ENCODE measurements at places on chromosomes 2 and 18.

GRCh38 chr2:109601783-109602182 lies 12.0 kb downstream of the SEPTIN10 start:
- DNase-seq: no peak

DNA sequence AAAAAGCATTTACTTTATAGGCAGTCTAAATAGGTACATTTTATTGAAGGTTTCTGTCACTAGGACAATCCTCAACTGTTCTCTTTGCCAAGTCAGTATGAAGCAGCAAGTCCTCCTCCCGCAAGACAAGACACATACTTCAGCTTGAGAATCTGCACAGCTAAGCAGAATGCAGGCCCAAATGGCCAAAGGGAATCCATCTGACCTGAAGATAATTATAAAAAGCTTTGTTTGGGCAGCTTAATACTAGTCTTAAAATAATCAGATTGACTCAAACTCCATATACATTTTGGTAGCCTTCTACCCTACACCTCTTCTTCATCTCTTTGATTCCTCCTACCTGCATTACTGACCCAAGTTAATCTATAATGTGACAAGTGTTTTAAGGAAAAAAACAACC lies 1.8 kb downstream of the LANCL1 start:
- no peak for DNase-seq

DNA sequence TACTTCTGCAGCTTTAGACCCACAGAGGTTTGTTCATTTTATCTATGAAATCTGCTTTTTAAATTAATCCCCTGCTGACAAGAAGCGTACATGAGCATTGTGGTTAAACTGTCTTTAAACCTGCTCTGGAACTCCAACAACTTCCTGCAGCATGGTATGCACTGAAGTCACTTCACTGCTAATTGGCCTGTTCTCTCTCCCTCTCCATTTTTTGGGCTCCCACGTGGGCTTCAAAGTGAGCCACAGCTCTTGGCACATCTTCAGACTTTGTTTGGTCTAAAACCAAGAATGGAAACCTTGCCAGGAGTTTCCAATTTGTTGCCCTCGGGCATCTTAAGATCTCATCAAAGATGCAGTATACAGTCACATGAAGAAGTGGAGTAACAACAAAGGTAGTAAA lies 311.4 kb downstream of the LRRTM1 start:
- DNase-seq: no peak

DNA sequence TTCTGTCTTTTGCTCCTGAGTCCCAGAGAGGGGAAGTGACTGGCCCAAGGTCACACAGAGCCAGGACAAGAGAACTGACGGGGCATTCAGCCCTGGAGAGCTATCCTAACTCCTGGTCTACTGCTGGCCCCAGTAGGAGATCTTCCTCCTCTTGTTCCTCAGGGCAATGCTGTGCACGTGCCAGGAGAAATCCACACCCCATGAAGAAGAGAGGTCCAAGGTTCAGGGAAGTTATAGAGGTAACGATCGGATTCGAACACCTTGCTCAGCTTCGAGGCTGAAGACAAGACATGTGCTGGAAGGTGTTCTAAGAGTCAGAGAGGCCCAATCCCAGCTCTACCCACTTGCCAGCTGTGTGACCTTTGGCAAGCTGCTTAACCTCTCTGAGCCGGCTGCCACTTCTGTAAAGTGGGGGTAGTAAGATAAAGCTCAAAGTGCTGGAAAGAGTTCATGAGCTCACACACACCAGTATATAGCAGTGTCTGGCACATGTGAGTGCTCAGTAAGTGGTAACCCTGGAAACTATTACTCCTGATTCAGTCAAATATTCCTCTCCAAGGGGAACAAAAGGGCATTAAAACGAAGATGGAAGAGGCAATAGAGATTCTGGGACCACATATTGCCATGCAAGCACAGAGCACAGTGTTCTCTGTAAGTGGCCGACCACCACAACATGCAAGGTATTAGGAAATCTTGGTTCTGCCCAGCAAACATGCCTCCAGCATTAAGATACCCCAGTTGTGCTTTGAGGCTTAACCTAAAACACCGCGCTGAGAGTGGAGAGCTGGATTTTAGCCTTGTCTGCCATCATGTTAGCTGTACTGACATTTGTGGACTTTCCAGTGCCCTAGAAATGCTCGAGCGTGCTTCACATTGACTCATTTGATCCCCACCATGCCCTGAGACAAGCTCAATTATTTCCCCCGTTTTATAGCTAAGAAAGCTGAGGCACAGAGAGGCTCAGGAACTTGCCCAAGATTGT lies 25.6 kb downstream of the SERTAD2 start:
- no peak for DNase-seq

DNA sequence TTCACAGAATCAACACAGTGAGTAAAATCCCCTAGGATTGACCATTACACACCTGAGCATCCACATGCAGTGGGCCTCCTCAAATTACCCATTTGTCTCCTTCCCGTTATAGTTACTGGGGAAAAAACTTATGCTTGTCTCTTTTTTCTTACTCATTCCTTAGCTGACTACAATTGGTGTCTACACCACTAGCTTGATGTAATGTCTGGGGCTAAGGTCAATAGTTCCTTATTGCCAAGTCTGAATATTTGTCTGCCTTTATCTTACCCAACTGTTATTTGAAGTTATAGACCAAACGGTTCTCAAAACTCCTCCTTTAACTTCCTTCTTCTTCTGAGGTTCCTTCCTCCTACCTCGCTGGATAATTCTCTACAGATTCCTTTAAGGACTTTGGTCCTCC lies 41.9 kb upstream of the TMEM17 start:
- no peak for DNase-seq

GRCh38 chr2:237879058-237879430 lies 19.6 kb downstream of the RAMP1 start:
- no peak for DNase-seq

GRCh38 chr2:180604077-180604476 lies 376.3 kb upstream of the UBE2E3 start:
- DNase-seq: no peak
